Cerebellar nuclear complex (tissue), 1 donor: ENCODE measurements at places on chromosomes 16 and 17.

DNA sequence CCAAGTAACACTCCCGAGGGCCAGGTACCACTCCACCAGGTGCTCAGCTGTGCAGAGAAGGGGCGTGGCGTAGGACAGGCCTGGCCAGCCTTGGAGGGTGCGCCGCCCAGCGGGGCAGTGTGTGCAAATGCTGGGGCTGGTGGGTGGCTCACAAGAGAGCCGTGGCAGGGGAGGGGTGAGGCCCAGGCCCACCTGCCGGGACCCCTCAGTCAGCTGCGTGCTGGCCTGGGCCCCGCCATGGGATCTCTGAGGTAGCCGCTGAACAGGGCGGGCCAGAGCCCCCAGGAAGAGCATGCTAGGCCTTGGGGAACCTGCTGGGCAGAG, 8.8 kb downstream of the TPSG1 start:
- no peak for DNase-seq

GRCh38 chr16:764848-765487, 4.4 kb downstream of the MSLN start:
- no peak for DNase-seq

GRCh38 chr17:48241131-48241591, 133.6 kb downstream of the SNX11 start:
- no peak for DNase-seq

DNA sequence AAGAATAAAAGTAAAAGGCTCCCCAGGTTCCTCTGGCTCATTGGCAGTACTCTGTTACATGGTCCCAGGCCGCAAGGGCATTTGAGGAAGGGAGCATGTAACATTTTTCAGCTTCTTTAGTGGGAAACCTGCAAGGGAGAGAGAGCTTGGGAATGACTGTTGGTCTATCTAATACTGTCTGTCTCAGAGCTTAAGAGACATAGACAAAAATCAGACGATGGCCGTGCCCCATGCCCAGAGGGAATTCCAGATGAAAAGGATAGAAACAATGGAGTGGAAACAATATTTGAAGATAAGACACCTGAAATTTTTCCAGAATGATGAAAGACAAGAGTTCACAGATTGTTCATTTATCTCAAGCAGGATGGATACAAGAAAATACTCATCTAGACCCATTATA, 48.1 kb upstream of the ADORA2B start:
- no peak for DNase-seq

- DNase-seq: no peak
Observed at GRCh38 chr16:63067141-63067540, 1030.9 kb upstream of the CDH8 start.

DNA sequence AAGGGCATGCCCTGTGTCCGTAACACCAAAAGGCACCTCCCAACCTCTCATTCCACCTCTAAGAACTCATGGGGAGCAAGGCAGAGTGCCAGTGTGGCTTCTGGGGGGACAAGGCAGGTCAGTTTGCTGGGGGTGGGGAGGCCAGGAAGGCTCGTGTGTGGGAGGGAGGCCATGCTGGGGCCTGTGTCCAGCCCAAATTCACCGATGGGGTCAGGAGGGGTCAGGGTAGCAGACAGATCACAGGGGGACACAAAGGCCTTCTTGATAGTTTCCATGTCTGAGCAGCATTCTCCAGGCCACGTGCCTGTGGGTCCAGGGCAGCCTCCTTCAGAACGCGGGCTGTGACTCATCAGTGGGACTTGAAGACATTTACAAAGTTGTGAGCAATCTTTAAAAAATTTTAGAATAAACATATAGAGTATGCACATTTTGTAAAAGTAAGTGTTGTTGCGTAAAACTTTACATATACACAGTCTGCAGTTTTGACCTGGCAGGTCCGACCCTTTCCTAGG, 20.9 kb downstream of the SPACA3 start:
- DNase-seq: no peak

DNA sequence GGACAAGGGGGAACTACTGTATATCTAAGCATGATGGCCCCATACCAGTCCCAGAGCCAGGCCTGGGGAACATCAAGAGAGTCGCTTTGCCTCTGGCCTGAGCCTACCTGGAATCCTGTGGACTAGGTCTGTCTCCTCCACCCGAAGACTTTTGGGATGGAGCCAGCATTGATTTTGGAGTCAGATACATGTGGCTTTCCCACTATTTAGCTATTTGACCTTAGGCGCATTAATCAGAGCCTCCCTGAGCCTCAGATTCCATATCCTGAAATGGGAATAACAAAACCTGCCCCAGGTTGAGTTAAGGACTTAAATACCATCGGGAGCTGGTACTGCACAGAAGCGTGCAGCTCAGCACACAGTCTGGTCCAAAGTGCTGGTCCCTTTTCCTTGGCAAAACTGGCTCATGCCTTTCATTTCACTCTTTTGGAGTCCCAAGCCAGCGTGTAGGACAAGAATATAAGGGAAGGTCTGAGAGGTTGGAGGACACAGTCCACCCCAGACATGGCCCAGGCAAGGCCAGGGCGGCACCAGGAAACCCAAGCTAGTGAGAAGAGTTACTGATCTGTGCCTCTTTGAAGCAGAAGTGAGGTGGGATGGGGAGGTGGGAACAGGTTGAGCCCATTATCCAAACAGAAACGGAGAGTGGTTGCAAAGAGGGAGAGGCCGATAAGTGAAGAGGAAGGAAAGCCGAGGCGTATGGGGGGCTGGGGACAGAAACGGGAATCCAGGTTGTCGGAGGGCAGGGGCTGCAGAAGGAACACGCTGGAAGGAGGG, 986 bp downstream of the FA2H start:
- DNase-seq: no peak

GRCh38 chr17:80133626-80133970, 13.3 kb downstream of the EIF4A3 start:
- no peak for DNase-seq

- no peak for DNase-seq
Observed at GRCh38 chr17:48310748-48311213, 119.2 kb downstream of the SKAP1 start.

DNA sequence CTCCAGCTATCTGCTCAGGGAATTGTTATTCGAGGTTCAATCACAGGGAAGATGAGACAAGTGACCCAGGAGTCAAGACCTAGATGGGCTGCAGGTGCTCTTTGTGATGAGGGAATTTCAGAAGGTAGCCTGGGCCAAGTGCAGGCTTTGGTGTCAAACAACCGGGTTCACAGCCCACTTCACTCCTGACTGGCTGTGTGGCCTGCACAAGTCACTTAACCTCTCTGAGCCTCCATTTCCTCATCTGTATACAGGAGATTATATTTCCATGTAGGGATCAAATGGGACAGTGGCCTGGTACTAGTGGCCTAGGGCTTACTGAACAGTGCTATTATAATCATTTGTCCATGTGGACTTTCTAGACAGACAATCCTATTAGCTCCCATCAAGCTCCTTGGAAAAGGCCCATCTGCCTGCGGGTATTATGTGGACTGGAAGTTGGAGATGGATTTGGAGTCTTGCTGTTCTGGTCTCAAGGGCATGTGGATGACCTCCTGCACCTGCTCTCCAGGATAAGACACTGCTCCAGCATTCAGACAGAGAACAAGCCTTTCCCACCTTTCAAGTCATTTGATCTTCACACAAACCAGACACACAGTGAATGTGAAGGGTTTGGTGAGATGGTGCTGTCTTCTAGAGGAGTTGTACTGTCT, 3.1 kb upstream of the MT1X start:
- no peak for DNase-seq

- no peak for DNase-seq
Observed at GRCh38 chr16:57371494-57372371, 557 bp upstream of the CX3CL1 start.

- DNase-seq: no peak
Observed at GRCh38 chr17:71472809-71473789, 647.7 kb upstream of the SOX9 start.

GRCh38 chr16:83831456-83831987, 23.7 kb downstream of the HSBP1 start:
- no peak for DNase-seq
